ENCODE measurements at places on chromosomes 13 and 19.

DNA sequence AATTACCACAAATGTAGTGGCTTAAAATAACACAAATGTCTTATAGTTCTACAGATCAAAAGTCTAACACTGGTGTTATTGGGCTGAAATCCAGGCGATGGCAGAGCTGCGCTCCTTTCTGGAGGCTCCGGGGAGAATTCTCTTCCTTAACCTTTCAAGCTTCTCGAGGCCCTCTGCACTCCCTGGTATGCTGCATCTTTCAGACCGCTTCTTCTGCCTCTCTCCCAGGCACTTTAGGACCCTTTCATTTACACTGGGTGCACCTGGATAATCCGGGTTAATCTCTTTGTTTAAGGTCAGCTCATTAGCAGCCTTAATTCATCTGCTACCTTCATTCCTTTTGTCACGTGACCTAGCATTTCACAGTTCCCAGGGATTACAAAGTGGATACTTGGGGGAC, 211.3 kb upstream of the RFC3 start:
- DNase-seq, result no peak

DNA sequence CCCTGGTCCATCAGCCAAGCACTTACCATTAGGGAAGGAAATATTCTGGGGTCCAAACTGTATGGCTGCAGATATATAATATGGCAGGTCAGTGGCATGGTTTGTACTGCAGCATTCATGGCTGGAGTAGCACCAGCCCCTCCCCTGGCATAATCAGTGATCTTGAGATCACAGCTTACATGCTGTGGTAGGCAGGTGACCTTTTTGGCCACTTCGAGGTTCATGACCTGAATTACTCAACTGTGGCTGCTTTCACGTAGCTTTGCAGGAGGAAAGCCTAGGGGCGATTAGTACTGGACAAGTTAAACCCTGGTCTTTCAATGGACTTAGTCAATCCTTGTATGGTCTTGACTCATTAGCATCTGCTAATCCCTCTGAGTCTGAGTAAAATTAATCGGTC, 169.8 kb downstream of the SPRY2 start:
- DNase-seq, result no peak

- no peak for DNase-seq
Observed at GRCh38 chr19:19537075-19538048, 703 bp upstream of the CILP2 start.

DNA sequence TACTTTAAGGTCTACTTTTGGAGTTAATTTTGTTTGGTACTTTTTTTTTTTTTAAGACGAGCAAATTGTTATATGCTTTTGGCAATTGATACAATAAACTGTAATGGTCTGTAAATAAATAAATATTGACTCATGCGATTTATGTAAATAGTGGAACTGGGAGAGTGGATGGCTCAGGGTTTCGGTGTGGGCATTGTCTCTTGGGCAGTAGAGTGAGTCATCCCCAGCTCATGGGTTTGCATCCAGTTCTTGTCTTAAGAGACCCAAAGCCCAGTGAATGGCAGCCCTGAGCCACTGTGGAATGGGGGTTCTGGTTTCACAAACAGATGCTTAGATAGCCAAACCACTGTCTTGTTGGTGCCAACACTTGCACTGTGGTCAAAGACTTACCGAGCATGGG, 33.0 kb downstream of the FGF9 start:
- DNase-seq, result no peak

DNA sequence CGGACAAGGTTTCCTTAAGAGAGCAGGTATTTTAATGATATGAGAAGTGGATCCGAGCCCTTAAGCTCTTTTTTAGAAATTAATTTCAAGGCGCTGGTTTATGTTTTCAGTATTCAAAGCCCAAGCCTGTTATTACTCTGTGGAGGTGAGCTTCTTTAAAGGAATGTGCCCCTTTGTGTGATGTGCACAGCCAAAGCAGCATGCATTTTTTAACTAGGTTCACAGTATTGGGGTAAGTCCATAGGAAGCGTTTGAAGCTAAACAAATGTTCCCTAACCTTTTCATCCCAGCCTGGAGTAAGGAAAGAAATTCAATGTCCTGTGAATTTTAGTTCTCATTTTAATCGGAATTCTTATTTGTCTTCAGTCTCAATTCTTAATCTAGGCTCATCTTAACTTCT, 217.5 kb downstream of the KCTD12 start:
- no peak for DNase-seq

- no peak for DNase-seq
Observed at GRCh38 chr13:80529734-80530133, 188.8 kb upstream of the SPRY2 start.

- DNase-seq, result no peak
Observed at GRCh38 chr19:34436716-34437115, 8.5 kb downstream of the UBA2 start.

- DNase-seq, result peak; percentile 70
Observed at GRCh38 chr13:32426191-32426989, 1.5 kb downstream of the N4BP2L1 start.

DNA sequence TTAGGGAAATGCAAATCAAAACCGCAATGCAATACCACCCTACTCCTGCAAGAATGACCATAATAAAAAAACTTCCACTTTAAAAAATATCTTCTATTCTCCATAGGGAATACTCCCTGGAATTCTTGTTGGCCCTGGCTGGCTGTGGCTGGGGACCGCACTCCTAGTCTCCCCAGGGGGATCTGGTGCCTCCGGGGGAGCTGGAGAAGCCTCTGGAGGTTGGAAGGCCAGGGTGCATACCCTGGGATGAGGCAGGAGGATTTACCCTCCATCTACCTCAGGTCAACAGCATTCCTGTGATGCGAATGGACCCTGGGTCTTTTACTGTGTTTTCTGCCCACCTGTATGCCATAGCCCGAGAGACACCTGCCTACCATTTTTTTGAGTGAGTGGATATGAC, 120.0 kb upstream of the ZNF536 start:
- no peak for DNase-seq

- no peak for DNase-seq
Observed at GRCh38 chr13:112725346-112726015, 35.6 kb downstream of the ATP11A start.

DNA sequence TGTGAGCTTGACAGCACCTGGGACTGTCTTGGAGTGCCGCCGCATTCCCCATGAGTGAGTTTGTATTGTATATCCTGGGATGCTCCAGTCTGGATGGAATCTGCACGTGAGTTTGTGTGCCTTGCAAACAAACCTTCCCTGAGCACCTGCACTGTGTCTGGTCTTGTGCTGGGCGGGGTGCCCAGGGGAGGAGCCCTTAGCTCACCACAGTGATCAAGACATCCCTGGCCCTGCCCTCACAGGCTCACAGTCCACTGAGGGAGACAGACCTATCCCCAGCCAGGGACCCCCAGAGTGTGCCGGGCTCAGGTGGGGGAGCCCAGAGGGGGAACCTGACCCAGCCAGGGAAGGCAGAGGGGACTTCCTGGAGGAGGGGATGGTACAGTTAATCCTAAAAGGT, 1.7 kb upstream of the BCAM start:
- no peak for DNase-seq

DNA sequence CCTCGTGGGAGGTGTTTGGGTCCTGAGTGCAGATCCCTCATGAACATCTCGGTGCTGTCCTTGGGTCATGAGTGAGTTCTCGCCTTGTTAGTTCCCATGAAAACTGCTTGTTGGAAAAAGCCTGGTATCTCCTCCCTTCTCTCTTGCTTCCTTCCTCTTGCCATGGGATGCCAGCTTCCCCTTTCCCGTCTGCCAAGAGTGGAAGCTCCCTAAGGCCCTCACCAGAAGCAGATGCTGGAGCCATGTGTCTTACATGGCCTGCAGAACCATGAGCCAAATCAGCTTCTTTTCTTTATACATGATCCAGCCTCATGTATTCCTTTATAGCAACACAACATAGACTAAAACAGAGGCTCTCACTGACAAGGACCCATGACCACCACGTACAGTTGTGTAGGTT, 8.2 kb downstream of the ADGRE2 start:
- no peak for DNase-seq

- DNase-seq, result no peak
Observed at GRCh38 chr19:19457671-19458070, 52.2 kb downstream of the GATAD2A start.

GRCh38 chr13:99751517-99752199, 219.9 kb downstream of the ZIC5 start:
- no peak for DNase-seq

DNA sequence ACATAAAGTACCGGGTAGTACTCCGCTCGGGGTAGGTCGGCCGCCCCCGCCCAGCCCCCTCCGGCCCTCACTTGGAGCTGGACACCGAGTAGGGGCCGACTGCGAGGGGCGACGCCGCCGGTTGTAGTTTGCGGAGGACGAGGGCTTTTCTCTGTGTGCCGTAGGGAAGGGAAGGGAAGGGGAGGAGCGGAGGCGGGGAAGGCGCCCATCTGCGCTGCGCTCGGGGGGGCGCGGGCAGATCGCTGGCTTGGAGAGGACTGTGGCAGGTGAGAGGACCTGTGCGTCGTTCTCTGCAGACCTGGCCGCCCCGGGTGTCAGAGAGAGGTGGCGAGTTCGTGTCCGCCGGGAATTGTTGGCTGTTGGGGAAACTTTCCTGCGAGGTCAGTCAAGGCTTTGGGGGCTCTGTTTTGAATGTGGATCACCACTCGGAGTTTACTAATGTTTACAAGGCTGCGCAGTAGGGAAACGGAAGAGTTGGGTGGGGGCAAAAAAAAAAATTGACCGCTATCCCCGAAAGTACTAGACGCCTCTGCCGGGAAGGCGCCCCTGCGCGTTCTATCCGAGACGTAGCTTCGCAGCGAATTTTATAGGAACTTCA, 1.4 kb downstream of the ING1 start:
- no peak for DNase-seq

GRCh38 chr13:110790371-110790770, 76.9 kb downstream of the ING1 start:
- DNase-seq, result no peak

DNA sequence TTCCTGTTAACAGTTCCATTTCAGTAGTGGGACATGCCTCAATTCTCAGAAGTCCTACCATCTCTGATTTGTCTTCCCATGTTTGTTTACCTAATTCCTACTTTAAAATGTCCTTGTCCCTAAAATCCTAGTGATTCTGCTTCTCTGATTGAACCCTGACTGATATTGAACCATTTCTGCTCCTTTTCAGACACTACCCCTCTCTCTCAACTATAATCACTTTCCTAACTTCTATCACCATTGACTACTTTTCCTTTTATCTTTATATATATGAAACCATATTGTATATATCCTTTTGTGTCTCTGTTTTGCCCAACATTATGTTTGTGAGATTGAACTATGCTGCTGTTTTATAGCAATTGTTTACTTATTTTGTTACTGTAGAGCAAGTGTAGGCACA, 15.6 kb upstream of the ZNF227 start:
- DNase-seq, result no peak

DNA sequence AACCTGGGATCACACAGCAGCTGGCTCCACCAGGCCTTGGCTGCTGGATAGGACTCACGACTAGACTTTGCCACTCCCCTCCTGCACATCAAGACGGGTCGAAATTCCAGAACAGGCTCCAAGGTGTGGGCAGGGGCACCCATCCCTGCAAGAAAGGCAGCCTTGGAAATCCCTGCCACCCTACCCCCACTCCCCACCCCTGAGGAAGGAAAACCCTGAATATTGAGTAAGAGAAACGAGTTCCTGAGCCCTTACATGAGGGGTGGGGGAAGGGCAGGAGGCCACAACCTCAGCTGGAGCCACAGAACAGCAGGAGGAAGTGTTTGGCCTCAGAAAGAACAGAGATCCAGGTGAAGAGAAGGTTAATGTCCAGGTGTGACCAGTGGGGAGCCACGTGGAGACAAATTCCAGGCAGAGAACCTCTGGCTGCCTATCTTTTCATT, 20.1 kb downstream of the DEDD2 start:
- DNase-seq, result no peak

DNA sequence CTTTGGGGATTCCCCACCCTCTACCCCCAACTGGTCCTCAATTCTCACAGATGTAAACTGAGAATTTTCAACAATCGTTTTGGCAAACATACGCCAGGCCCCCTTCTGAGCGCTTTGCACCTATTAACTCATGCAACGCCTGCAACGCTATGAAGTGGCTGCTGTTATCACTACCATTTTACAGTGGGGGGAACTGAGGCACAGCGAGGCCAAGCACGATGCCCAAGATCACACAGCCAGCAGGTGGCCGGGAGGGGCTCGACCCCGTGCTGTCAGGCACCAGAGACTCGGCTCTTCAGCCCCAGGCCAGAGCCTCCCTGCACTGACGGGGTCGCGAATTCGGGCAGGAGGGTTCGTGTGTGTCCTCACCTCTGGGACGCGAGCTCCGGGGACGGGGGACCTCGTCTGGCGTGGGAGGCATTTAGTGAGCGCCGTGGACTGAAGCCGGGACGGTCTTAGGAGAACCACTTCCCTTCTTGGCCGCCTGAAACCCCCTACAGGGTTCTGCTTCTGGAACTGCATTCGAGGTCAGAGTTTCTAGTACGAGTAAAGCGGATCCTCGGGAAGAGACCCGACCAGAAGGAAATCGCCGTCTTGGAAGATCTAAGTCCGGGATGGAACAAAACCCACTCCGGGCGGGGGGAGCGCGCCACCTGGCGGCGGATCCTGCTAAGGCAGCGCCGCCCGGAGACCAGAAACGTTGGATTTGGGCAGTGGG, 21.0 kb downstream of the ZNF114 start:
- DNase-seq, result peak; percentile 48

GRCh38 chr19:48480183-48480557, 11.0 kb downstream of the CYTH2 start:
- DNase-seq, result peak; percentile 29

- no peak for DNase-seq
Observed at GRCh38 chr19:22608441-22608840, 25.7 kb upstream of the ZNF492 start.

GRCh38 chr13:106153041-106153440, 382.4 kb downstream of the EFNB2 start:
- DNase-seq, result no peak

DNA sequence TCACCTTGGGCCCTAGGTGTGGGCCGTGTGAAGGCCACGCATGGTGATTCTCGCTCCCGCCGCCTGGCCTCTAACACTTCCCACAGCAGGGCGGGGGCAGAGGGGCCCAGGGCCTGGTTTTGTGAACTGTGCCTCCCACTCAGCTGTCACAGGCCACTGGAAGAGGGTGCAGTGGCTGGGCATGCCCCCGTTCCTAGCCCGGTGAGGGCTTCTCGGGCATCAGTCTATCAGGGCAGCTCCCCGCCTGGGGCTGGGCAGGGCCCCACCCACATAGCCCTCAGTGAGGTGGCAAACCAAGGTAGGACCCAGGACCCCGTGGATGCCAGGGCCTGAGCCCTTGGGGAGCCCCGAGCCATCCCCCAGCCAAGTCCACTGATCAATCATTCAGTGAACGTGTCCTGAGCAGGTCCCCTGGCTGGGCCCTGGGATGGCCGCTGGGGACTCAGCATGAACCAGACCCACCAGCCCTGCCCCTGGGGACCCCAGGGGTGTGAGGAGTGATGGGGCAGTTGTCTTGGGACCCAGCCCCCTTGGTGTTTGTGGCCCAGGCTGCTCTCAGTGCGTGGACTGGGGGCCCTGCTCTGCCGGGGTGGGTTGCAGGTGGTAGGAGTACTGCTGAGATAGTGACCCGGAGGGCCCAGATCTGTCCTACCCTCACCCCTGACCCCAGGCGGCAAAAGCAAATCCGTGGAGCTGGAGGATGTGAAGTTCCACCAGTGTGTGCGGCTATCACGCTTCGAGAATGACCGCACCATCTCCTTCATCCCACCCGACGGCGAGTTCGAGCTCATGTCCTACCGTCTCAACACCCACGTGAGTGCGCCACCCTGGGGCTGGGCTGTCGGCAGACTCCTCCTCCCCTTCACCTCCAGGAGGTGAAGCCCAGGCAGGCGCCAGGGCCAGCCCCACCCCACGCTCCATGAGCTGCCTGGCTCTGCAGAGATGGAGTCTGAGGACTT, 29.4 kb downstream of the AP1M1 start:
- no peak for DNase-seq
